ENCODE measurements at places on chromosomes 16 and 17.

GRCh38 chr17:78423961-78424675, 45.7 kb downstream of the PGS1 start:
- no peak for DNase-seq

GRCh38 chr16:5006348-5007193, 27.2 kb downstream of the NAGPA start:
- peak; percentile 29 for DNase-seq

DNA sequence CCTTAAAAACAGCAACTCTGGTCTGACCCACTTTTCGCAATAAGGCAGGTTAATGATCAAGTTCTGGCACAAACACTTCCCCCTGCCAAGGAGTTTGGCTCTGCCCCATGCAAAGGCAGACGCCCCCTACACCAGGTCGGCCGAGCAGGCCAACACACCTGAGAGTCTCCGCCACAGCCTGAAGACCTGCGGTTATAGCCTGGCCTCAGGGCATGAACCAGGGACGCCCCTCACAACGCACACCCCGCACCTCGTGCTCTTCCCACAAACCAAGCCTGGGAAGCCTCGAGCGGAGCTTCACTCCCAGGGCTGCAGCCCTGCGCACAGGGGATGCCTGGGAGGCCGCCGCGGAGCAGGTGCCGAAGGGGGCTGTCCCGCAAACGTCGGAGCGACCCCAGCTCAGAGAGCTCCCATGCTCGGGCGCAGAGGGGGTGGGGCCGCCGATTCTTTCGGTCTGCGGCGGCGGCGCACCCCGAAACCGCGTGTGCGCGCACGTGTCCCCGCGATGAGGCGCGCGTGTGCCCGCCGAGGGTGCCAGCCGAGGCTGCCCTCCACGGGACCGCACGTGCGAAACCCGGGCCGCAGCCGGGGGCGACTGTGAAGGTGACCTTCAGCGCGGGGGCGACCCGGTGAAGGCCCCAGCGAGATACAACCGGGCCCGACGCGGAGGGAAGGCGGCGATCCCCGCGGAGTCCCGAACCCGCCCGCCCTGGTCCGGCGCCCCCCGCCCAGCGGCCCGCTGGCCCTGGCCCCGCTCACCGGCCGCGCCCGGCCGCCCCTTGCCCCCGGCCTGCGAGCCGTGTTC, 559 bp downstream of the CLUH start:
- DNase-seq = no peak

- DNase-seq = no peak
Observed at GRCh38 chr16:11050944-11051343, 106.6 kb downstream of the CLEC16A start.

DNA sequence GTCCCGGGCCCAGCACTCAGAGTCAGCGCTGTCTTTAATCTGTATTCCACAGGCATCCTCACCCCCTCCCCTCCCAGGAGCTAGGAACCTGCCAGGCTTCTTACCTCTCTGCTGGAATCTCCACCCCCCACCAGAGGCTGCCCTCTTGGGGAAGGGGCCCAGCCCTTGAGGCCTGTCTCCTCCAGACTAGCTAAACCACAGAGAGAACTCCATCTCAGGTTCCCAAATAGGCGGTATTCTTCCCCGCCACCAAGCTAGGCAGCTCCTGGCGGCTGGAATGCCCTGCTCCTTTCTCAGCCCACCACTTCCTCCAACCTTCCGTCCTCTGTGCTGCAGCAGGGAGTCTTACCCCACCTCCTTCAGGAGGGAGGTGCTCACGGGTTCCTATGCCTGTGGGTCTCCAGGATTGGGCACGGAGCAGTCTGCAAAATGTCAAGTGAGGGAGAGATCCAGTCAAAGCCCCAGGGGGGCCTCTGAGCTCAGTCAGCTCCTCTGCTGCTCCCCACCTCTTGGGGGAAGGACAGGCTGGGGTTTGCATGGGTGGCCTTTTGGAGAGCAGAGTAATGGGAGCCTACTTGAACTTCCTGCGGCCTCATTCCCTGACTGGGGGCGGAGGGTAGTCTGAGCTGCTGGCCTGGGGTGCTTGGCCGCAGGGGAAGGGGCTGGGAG, 55.7 kb downstream of the SREBF1 start:
- DNase-seq = no peak

- no peak for DNase-seq
Observed at GRCh38 chr17:31392856-31393748, 1.6 kb downstream of the RAB11FIP4 start.

DNA sequence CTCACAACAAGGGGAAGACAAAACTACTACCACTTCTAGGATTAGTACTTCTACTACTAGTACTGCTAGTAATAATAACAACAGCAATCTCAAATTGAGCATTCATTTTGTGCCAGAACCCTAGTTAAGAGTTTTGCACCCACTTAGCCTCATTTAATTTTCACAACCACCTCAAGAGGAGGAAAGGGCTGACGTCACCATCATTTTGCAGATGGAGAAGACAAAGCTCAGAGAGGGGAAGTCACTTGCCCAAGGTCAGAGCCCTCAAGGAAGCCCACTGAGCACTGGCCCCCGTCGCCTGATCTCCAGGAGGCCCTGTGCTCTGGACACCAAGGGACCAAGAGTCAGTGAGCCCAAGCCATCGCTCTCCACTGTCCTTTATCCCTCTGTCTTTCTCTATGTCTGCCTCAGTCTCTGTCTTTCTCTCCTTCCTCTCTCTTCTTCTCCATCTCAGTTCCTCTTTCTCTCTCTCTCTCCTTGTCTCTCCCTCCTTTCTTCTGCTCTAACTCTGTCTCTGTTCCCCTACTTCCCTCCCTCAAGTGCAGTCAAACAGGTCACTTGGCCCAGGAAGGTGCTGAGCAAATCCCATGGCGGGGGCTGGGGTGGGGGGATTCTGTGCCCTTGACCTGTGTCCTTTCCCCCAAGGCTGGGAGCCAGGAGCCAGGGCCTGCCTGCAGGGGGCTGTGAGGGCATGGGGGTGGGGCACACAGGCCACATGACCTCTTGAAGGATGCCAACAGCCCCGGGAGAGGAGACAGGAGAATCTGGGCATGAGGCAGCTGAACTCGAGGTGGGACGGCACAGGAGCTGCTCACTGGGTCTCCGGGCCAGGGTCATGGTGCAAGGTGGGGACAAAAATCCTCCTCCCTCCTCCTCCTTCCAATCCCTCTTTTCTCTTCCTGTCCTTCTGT, 11.2 kb upstream of the NGFR start:
- no peak for DNase-seq

DNA sequence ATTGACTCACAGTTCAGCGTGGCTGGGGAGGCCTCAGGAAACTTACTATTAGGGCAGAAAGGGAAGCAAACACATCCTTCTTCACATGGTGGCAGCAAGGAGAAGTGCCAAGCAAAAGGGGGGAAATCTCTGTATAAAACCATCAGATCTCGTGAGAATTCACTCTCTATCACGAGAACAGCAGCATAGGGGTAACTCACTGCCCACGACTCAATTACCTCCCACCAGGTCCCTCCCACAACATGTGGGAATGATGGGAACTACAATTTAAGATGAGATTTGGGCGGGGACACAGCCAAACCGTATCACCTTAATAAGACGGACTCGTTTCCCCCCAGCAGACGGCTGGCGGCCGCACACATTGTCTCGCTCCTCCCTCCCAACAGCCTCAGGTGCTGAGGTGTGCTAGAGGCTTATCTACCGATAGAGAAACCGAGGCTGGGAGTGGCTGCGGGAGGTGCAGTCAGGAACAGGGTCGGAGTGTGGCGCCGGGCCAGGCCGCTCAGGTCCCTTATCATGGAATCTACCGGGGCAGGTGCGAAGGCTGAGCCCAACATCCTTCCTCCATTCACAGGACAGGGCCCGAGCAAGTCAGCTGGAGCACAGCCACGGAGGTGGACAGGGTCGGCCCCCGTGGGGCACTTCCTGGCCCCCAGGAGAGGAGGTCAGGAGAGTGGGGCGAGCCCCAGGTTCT, 4.9 kb upstream of the ZG16B start:
- DNase-seq = no peak

- no peak for DNase-seq
Observed at GRCh38 chr17:76517638-76518038, 16.4 kb upstream of the RHBDF2 start.

GRCh38 chr16:74033441-74033995, 263.1 kb upstream of the PSMD7 start:
- DNase-seq = no peak

- DNase-seq = no peak
Observed at GRCh38 chr17:1087381-1088241, 90.7 kb downstream of the TIMM22 start.

Data from muscle of back (tissue), 13 donors.